NCI-H1105 treated with DMSO at 0.1 percent for 48 hours (cell line): ENCODE measurements at places on chromosomes 5 and 9.

- DNase-seq = no peak
These were observed 321.7 kb downstream of the NDUFS4 start for GRCh38 chr5:53882006-53882675.

DNA sequence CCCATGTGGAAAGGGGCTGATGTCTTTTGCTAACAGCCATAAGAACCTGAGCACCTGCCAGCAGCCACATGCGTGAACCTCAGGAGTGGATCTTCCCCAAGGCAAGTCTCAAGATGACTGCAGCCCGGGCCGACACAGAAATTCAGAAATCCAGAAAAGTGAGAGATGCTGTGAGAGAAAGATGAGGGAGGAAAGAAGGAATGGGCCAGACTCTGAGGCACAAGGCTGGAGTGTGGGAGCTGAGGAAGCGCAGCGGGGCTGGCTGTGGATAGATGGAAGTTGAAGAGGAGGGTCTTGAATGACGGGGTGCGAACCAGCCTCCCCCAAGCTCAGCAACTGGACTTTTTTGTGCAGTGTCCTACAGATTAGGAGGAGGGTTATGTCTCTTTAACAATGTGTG lies 337.8 kb downstream of the GADD45G start:
- no peak for DNase-seq

DNA sequence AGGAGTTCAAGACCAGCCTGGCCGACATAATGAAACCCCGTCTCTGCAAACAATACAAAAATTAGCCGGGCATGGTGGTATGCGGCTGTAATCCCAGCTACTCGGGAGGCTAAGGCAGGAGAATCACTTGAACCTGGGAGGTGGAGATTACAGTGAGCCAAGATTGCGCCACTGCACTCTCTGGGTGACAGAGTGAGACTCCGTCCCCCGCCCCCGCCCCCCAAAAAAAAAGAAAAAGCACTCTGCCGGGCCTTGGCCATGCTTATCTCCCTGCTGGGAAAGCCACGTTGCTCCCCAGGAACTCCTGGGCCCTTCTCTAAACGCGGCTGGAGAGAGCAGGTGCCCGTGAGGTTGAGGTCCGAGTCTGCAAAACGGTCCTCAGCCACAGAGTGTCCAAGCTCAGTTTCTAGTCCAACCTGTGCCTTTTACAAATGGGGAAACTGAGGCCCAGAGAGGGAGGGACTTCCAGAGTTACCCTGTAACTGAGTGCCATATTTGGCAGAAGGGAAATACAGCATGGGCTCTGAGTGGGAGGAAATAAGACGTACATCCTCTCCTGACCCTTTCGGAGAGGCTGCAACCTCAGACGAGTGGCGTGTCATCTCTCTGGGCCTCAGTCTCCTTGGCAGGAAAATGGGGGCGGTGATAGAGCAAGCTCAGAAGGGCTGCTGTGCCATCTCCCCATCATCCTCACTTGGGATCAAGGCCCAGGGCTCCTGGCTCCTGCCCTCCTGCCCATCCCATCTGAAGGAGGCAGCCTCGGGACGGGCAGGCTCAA lies 6.6 kb upstream of the PHYHD1 start:
- no peak for DNase-seq

DNA sequence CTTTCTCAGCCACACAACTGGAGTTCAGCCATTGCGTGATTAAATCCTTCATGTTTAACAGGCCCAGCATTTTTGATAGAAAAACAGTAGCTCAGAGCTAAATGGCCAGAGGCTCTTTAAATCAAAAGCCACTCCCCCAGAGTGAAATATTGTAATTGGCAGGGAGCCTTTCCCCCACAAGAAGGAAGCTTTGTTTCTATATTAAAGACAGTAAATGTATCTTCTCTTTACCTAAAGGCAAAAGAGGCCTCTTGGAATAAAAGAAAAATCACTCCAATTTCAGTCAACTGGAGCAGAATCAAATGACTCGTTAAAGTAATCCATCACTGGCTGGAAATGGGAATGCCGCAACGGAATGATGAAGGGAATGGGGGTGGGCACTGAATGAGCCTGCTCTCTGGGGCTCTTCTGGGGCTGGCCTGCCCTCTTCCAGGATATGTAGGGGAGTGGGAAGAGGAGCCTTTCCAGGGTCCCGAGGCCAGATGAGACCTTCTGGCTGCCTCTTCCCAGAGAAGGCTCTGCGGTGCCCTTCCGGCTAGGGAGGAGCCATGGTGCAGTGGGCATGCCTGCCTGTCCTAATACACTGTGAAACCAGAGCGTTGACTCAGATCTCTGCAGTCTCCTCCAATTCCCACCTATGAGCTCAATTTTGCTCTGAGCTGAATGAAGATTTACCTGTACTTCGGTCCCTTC lies 45.2 kb downstream of the ANKDD1B start:
- DNase-seq = peak; percentile 10

DNA sequence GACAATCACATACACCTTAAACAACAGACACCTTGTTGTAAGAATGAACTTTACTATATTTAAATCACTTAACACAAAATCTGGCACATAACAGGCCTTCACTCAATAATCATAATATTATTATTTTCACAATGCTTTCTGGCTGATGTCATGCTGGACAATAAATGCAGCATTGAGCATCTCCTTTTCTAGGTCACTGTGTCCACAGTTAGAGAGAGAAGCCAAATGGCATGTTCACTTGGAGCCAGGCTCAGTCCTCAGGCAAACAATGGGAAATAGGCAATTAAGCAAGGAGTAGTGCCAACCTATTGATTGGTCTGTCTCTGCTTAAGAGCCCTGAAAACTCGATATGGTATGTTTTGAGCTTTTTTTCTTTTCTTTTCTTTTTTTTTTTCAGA lies 50.6 kb upstream of the KLF4 start:
- peak; percentile 4 for DNase-seq

DNA sequence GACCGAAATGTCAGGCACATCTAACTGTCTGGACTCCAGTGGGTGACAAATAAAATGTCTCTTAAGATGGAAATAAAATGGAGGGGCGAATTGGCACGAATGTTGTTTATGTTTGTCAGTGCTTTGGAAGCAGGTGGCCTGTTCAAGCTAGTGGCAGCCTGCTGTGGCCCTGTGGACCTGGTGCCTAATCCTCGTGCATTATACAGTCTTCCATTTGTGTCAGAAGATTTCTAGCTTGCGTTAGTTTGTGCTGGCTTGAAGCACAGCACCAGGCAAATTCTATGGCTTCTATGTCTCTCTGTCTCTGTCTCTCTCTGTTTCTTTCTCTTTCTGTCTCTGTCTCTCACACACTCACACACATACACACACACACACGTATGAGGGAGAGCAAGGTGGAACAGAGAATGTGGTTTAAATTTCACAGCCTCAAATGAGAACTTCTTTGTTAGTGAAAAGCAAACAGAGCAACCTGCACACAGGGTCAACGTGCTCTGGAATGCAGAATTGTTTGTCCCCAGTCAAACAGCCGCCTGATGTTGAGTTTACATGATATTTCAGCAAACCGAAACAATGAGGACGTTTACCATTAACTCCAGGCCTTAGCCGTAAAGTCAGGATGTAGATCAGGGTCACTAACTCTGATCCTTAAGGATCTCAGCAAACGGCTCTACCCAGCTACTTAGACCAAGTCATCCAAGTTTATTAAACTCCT lies 39.0 kb upstream of the CD180 start:
- no peak for DNase-seq

GRCh38 chr9:79377339-79377855 lies 194.4 kb upstream of the TLE4 start:
- no peak for DNase-seq
